ENCODE measurements at places on chromosomes 3 and 15. TPM values are rescaled to one million over a fixed set of nuclear protein-coding genes. Genes with fewer than 3 reads are reported as not detected.

- no peak for DNase-seq
Measured at GRCh38 chr3:144364737-144365136, 393.1 kb downstream of the DIPK2A start.

- DNase-seq: no peak
Measured at GRCh38 chr3:10519236-10519635, 13.8 kb upstream of the ATP2B2 start.

DNA sequence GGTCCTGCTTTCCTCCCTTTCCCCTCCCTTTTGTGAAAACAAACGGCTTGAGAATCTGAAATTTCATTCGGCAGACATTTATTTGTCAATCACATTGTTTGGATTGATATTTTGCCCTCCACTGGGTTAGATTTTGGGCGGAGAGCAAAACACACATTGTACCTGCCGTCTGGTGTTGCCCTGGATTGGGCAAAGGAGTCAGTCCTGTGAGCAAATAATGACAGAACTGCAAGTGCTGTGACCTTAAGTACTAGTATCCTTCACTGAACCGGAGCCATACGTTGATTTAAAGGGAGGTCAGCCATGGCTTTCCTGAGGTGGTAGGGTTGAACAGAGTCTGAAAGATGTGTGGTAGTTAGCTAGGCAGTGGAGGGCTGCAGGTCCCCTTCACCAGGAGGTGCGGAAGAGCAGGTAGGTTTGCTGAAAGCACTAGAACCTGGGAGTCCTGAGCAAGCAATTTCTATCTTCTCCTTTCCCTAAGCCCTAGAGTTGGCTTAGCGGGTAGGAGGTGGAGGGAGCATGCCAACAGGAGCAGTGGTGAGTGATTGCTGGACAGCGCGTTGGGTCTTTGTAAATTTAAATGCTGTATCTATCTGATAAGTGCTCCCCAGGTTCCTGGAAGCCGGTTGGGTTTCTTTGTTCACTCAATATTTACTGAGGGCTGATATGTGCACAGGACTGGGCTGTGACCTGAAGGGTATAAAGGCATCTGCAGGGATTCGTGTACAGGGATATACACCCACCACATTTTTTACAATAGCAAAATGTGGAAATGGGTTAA is 2.0 kb downstream of the PDIA5 start:
- DNase-seq: no peak

CADPS gene
- 0.58 TPM for total RNA-seq

SCAANT1 gene
- total RNA-seq: not detected
